ENCODE measurements at places on chromosomes 5 and 9.

GRCh38 chr5:9479990-9480389 lies 65.9 kb downstream of the SEMA5A start:
- no peak for DNase-seq

GRCh38 chr5:111557686-111558085 lies 45.4 kb upstream of the STARD4 start:
- no peak for DNase-seq

- DNase-seq = no peak
These were observed 17.0 kb upstream of the CYFIP2 start for GRCh38 chr5:157248821-157249470.

- DNase-seq = no peak
These were observed 219.1 kb downstream of the MED10 start for GRCh38 chr5:6158974-6159831.

DNA sequence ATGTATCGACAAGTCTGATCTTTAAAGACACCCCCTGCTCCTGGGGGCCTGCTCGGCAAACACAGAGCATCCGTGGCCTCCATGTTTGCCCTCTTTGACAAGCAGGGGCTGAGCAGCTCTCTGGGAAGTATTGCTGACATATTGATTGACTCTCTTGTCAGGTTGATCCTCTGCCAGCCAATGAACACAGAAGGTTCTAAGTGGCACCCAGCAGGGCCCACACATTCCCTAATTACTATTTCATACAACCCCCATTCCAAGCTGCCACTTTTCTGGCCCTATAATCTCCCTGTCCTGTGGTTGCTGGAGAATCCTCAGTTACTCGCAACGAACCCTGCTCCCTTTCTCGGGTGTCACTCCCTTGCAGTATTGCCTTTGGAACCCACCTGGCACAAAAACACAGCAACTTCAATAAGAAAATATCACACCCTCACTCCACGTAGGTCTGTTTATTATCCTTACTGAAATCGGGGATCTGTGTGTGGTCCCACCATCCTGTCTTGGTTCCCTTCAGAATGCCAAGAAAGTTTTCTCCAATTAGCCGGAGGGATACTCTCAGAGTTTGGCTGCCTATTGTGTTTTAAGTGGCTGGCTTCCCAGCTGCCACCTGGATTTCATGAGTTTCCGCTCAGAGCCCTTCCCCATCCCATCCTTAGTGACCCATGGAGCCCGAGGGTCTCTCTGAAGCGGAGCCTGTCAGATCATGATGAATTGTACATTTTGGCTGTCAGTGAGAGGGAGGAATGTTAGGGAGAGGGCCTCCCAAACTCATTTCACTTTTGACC lies 249.0 kb upstream of the WWC1 start:
- DNase-seq = no peak

- no peak for DNase-seq
These were observed 14.7 kb downstream of the CEP72 start for GRCh38 chr5:626850-627249.

GRCh38 chr9:136481558-136481957 lies 1.3 kb downstream of the SEC16A start:
- DNase-seq = no peak

DNA sequence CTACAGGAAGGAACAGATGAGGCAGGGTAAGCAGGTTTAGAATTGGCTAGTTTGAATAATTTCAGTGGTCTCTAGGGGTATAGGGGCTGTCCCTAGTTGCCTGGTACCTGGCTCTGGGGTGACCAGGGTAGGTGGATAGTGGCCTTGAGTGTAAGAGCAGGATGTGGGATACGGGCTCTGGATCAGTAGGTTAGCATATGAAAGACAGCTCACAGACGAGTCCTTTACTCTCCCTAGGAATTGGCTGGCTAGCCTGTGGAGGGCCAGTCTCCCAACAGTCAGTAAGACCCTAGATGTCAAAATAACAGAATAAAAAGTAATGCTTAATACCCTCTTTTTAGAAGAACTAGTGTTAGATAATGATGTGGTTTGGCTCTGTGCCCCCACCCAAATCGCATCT lies 16.6 kb upstream of the C9orf152 start:
- no peak for DNase-seq

- no peak for DNase-seq
These were observed 36.0 kb downstream of the POC5 start for GRCh38 chr5:75681125-75681830.

DNA sequence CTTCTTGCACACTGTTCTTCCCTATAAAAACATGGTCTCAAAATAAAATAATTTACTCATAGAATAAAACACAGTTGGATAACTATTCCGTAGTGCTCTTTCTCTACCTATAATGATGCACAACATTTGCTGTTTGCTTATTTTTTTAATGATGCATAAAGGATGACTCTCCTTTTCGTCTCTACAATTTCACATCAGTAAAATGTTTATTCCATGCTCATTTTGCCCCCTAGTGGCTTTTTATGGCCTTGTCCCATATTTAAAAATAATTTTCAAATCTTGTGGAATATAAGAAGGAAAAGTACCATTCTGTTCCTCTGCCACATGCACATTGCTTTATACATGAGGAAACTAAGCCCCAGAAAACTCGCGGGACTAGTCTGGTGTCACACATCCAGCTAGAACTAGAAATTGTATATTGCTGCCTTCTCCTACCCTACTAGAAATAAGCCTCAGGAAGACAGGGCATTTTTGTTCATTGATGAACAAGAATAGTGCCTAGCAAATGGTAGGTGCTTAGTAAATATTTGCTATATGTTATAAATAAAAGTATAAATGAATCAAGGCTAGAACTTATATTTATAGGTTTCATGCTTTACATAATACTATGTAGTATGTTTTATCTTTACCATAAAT lies 12.7 kb downstream of the KCTD16 start:
- DNase-seq = no peak

GRCh38 chr5:135980620-135981019 lies 25.8 kb upstream of the LECT2 start:
- DNase-seq = no peak

DNA sequence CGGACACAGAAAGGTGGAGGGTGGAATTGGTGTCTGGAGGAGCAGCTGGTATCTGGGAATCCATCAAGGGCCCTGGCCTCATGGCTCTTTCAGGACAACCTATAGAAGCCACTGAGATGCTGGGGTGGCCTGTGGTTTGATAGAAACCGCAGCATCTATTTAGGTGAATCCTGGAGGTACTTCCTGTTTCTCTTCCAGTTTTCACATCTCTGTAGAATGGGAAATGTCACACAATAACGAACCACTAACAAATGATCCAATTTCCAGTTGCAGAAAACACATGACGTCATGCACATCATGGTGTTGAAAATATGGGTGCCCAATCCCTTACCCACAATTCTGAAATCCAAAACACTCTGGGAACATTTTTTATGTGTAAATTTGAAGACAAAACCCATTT lies 52.2 kb downstream of the ROPN1L start:
- no peak for DNase-seq

- no peak for DNase-seq
These were observed 12.1 kb downstream of the PTGES2 start for GRCh38 chr9:128115187-128116103.

- DNase-seq = no peak
These were observed 423.8 kb downstream of the YTHDC2 start for GRCh38 chr5:113937301-113937700.

DNA sequence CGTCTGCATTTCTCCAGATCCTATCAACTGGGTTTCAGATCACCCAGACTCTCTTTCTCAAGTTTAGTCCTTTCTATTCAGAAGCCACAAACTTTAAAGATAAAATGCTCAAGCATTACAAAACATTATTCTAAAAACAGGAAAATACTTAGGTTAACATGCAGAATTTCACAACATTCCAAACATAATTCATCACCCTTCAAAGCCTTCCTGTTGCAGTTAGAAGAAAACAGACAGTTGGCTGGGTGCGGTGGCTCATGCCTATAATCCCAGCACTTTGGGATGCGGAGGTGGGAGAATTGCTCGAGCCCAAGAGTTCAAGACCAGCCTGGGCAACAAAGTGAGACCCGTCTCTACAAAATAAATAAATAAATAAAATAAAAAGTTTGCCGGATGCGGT lies 7.7 kb upstream of the OCLN start:
- DNase-seq = no peak

- no peak for DNase-seq
These were observed 5.9 kb upstream of the RGMB start for GRCh38 chr5:98767581-98767980.

DNA sequence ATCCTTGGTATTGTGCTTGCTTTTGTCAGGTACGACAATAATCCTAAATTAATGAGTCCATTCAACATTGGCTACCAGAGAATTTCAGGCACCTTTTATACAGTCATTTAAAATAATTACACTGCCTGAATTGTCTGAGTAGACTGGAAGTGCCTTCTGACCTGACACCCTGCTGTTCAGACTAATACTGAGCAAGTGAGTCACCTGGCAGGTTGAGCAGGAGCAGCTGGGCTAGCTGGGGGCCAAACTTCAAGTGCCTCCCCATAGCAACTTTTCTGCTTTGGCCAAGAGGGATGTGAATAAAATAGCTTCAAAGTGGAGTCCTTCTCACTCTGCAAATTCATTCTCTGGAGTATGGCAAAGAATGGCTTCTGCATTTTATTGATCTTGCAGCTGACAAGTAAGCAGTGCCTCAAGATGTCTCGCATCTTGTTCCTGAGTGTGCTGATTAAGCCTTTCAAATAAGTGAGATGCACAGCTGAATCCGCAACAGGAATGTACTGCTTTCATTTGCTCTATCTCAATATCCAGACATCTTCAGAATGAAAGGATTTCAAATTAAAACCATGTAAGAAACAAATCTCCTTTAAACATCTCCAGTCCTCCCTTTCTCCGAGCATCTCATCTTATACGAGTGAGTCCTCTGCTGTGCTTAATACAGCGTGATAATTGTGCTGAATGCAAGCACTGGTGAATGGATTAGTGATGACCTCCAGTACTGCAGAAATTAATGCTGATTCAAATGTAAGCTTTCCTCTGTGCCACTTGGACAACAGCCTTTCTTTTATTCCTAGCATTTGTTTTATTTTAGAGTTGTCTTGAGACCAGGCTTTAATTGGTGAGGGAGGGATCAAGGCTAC lies 271.2 kb downstream of the EDIL3 start:
- no peak for DNase-seq

DNA sequence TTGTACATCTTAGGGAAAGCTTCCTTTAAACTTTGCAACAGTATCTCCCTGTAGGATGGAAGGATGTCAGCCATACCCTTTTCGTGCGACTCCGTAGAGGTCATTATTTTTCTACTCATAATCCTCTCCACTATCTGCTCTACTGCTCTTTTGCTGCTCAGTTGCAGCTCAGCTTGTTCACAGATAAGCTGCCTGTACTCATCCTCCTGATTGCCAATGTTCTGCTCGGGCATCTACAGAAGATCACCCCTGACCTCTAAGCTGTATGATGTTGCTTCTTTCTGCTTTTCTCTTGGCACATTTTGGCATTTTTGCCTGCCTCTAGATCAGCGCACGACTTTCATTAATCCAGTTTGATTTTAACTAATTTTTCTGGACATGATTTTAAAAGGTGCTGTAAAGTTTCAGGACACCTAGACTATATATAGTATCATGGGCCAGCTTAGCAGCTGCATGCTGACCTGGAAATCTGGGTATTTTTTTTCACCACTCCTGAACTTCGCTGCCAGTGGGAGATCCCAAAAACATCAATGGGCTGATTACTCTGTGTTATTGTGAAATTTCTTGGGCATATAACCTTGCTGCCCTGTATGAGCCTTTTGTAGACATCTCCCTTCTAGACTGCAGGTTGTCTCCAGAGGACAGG lies 131.2 kb upstream of the ZNF608 start:
- DNase-seq = no peak

DNA sequence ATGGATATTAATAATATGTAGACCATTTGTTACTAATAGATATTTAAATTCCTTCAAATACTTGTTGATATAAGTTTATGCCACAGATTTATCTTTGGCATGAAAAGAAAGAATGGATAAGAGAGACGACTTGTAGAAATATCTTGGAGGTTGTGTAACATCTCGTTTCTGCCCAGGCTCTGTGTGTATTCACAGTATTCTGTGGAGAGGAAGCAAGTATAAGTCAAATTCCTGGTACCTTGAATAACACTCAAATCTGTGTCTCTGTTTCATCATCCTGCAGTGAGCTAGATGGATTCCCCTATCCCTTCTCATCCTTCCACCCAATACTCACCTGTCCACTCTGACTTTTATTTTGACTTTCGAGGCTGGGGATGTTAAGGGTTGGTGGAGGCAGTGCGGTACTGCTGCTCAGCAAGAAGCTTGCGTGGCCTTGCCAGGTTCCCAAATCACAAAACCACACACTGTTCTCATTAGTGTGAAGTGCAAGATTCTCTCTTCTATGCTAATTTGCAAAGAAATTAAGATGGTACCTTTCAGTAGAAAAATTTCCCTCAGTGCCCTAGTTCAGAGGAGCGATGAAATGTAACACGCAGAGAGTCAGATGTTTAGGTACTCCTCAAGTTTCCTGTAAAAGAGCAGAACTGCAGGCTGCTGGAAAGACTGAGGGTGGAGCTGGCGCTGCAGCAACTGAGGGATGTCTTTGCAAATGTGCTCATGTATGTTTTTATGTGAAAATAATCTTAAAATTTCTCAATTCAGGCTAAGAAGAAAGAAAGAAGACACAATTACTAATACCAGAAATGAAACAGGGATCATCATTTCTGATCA lies 42.6 kb upstream of the ANKRD18A start:
- DNase-seq = no peak

DNA sequence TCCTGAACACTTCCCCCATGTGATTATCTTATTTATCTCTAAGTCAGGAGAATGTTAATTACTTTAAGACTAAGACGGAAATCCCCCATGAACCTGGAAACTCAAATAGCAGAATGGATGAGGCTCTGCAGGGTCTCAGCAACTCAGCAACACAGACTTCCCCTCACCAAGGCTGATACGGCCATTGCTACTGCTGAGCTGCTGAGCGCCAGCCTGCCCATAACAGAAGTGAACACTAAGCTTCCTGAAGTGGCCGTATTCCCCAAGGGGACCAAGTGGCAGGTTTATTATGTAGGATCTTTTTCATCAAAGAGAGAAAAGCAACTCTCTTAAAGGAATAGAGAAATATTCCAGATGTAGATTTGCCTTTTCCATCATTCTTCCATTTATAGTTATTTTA lies 311.1 kb downstream of the RFX3 start:
- DNase-seq = no peak

DNA sequence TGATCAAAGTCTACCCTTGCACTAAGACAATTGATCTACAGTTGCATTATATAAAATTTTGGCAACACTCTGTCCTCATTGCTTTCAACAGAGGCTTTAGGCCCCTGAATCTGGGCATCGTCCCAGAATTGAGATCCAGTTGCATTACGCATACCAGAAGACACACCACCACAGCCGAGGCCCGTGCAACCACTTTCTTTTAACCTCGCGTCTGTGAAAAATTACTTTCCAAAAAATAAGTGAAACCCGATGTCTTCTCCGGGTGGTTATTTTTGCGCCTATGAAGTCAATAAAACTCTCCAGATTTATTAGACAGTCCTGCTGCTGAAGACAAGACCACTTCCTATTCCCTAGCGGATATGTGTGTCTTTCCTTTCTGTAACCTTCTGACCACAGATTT lies 52.1 kb upstream of the NFIB start:
- no peak for DNase-seq

Data from activated naive CD8-positive, alpha-beta T cell treated with anti-CD3 and anti-CD28 coated beads, Interleukin-2, amount 50 U/mL, for 16 hours (primary cell).